ENCODE measurements at places on chromosomes 7 and 10. TPM values are rescaled to one million over a fixed set of nuclear protein-coding genes. Genes with fewer than 3 reads are reported as not detected.

The TMEM225B gene
- polyA plus RNA-seq = 0.32 TPM

The RASA4B gene
- polyA plus RNA-seq = 7.7 TPM

The PLEKHS1 gene
- polyA plus RNA-seq = not detected

The SPDYE2B gene
- polyA plus RNA-seq = not detected

The MYL10 gene
- polyA plus RNA-seq = not detected

The NSUN5 gene
- 21.0 TPM for polyA plus RNA-seq

The ERVW-1 gene
- polyA plus RNA-seq = not detected

The RBAK gene
- 2.8 TPM for polyA plus RNA-seq

The NPY4R gene
- polyA plus RNA-seq = 0.57 TPM

The AMZ1 gene
- polyA plus RNA-seq = 2.7 TPM

The UNCX gene
- not detected for polyA plus RNA-seq

The MPP7 gene
- 0.39 TPM for polyA plus RNA-seq

The HOXA2 gene
- polyA plus RNA-seq = 2.4 TPM

The CNPY1 gene
- not detected for polyA plus RNA-seq

The AKR1B15 gene
- polyA plus RNA-seq = not detected

The NPC1L1 gene
- 0.03 TPM for polyA plus RNA-seq

The OLAH gene
- polyA plus RNA-seq = not detected

The CPN1 gene
- not detected for polyA plus RNA-seq

The BCCIP gene
- 49.2 TPM for polyA plus RNA-seq

The ADAP1 gene
- polyA plus RNA-seq = 2.0 TPM

The MMRN2 gene
- polyA plus RNA-seq = 1.6 TPM

The GRID1 gene
- polyA plus RNA-seq = 0.03 TPM

The CLCN1 gene
- polyA plus RNA-seq = not detected

The CCL24 gene
- not detected for polyA plus RNA-seq

The NEUROD6 gene
- polyA plus RNA-seq = not detected

The CLEC2L gene
- polyA plus RNA-seq = not detected

The CEP55 gene
- 13.8 TPM for polyA plus RNA-seq

The SH2D4B gene
- not detected for polyA plus RNA-seq

The ACTL6B gene
- polyA plus RNA-seq = not detected

The CALML5 gene
- not detected for polyA plus RNA-seq

The TLX1 gene
- not detected for polyA plus RNA-seq

All from IMR-90 (cell line).